Activated naive CD4-positive, alpha-beta T cell treated with anti-CD3 and anti-CD28 coated beads, Interleukin-2, amount 50 U/mL, for 16 hours (primary cell): ENCODE measurements at places on chromosomes 7 and 10.

- peak; percentile 13 for DNase-seq
These were observed 994 bp downstream of the SLC25A28 start for GRCh38 chr10:99619090-99619800.

DNA sequence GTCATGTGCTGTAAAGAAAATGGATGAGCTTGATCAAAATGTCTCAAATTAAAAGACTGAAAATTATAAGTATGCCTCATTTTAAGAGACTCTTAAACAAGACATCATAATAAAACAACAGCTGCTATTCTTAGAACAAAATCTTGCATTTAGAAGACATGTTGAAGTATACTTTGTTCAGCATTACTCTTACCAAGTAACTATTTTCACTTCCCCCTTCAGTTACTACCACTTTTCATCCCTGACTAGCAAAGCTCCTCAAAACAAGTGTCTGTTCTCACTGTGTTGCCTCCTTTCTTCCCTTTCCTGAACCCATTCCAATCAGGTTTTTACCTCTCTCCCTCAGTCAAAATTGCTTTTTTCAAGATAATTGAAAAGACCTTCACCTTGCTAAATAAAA lies 31.6 kb downstream of the ELAPOR2 start:
- no peak for DNase-seq

DNA sequence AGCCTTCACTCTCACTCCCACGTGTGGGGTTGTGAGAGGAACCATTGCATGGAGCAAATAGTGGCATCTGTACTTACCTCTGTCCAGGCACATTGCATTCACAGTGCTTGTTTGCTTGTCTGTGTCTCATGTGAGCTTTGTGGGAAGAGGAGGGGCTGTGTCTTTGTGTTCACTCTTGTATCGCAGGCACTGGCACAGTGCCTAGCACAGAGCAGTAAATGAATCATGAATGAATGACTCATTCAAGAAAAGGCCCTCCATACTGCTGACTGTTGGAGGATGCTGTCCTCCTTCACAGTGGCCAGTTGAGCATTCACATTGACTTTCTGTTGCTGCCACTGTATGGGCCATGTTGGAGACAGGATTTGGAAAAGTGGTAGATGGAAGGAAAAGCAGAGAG lies 125.3 kb downstream of the SORCS3 start:
- no peak for DNase-seq

GRCh38 chr10:11197266-11197712 lies 179.6 kb downstream of the CELF2 start:
- no peak for DNase-seq

GRCh38 chr10:91672021-91672608 lies 39.2 kb upstream of the PPP1R3C start:
- no peak for DNase-seq

- DNase-seq: peak; percentile 41
These were observed 79.0 kb upstream of the TMEM168 start for GRCh38 chr7:112869111-112869774.

DNA sequence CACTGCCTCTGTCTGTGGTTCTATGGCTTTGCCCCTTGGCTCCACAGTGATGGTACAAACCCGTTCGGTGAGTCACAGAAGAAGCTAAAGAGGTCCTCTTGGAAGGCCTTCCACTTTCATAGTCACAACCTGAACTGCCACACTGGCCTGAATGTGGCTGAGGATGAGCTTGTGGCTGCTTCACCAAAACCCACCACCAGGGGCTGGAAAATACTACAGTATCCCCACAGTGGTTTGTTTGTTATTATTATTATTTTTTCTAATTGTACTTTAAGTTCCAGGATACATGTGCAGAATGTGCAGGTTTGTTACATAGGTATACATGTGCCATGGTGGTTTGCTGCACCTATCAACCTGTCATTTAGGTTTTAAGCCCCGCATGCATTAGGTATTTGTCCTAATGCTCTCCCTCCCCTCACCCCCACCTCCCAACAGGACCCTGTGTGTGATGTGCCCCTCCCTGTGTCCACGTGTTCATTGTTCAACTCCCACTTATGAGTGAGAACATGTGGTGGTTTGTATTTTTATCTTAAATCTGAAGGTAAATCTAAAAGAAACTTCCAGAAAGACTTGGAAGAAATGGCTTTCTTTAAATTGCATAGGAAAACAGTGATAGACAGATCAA lies 160.8 kb upstream of the NPSR1 start:
- DNase-seq: no peak

GRCh38 chr7:75725306-75725705 lies 13.4 kb downstream of the HIP1 start:
- DNase-seq: no peak

DNA sequence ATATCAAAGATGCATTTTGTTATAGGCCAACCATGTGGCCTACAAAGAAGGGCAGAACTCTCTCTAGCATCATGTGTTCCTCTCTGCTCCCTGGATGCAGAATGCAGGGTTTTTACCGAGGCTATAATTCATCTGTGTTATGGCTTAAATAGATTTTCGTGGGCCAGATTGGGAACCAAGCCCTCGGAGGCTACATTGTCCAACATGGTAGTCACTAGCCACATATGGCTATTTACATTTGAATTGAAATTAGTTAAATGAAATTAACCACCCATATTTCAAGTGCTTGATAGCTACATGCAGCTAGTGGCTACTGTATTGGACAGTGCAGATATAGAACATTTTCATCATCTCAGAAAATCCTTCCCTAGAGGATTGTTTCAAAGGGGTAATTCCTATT lies 2.8 kb downstream of the PLCE1 start:
- no peak for DNase-seq

DNA sequence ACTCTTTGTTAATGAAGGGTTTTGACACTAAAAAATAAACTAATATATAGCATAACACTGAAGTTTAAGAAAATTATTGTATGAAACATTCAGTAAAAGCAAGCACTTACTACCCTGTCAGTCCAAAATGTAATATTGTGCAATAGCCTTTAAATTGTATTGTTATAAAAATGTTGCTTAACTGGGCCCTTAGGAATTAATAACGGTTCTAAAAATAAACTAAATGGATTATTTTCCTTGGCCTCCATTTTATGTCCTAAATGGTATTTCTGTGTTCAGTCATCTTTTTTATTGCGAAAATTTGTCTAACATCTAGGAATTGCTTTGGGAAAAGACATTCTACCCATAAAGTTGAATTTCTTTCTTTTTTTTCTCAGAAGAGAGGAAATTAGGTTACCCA lies 49.0 kb upstream of the ABI1 start:
- DNase-seq: no peak
